Caudate nucleus (tissue), 63 donors: ENCODE measurements at places on chromosomes 11 and 22.

DNA sequence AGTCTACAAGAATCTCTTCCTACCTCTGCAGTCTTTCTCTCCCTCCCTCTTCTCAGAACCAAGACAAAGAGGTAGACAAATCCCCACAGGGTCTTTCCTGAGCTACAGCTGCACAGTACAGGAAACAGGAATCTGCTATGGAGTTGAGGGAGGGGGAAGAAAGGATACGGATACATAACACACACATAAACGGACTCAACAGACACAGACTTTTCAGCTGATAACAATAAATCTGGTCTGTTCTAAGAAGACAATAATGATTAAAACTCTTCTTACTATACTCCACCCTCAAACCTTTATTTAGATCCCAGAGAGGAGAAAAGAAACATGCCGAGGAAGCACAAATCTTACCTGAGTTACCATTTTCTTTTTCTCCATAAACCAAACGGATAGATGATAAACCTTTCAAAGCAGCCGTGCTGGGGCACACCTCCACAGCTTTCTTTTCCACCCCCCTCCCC, 122.2 kb downstream of the APOL5 start:
- DNase-seq: no peak

GRCh38 chr22:39248254-39248653, 3.5 kb upstream of the PDGFB start:
- DNase-seq: no peak

DNA sequence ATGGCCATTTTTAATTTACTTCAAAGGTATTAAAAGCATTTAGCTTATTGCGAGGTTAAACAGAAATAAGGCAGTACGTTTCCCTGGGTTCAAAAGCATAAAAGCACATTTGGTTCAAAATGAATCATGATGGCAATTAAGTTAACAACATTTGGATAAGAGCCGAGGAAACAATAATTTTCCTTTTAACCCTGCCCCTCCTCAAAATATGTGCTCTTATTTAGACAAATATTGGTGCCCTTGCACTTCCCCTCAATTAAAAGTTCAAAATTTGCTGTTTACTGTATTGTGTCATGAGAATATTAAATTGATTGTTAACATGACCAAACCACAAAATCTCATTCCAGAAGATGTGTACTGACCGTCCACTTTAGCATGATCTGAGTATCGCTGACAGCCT, 48.7 kb downstream of the VSIG10L2 start:
- DNase-seq: no peak

DNA sequence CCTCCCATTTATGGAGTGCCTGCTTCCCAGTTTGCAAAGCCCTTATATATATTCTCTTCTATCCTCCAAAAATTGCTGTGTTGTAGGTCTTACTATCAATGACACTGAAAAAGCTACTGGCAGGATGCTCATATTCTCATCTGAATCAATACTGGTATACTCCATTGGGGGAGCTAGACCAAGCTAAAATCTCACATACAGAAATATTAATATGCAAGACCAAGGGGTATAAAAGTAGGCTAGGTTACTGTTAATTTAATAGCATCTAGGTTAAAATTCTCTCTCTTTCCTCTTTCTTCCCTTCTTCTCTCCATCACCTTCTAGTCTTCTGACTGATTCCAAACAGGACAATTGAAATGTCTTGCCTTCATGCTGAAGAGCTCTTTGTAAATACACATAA, 17.1 kb upstream of the BDNF start:
- no peak for DNase-seq

- no peak for DNase-seq
Measured at GRCh38 chr11:76700177-76701100, 29.9 kb upstream of the LRRC32 start.

DNA sequence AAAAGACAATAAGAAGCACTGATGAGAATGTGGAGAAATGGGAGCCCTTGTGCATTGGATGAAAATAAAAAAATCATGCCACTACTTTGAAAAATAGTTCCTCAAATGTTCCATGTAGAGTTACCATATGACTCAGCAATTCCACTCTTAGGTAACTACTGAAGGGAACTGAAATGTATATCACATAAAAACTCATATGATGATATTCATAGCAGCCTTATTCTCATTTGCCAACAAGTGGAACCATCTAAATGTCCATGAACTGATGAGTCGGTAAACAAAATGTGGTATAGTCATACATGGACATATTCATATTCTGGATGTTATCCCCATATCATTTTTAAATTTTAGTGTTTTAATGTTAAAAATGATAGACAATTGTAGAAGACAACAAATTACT, 3.5 kb downstream of the KRTAP5-9 start:
- no peak for DNase-seq

DNA sequence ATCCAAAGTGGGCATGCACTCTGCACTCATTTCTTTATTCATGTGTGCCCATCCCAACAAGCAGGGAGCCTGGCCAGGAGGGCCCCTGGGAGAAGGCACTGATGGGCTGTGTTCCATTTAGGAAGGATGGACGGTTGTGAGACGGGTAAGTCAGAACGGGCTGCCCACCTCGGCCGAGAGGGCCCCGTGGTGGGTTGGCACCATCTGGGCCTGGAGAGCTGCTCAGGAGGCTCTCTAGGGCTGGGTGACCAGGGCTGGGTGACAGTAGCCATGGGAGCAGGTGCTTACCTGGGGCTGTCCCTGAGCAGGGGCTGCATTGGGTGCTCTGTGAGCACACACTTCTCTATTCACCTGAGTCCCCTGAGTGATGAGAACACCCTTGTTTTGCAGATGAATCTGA, 129.3 kb upstream of the B3GAT1 start:
- no peak for DNase-seq

GRCh38 chr11:124760205-124760652, 1.9 kb downstream of the ESAM start:
- DNase-seq: no peak

- DNase-seq: no peak
Measured at GRCh38 chr22:27203276-27203660, 545.9 kb downstream of the MIAT start.
